ENCODE measurements at places on chromosomes 4 and X.

GRCh38 chrX:132270699-132271098 is 51.5 kb upstream of the RAP2C start:
- no peak for DNase-seq

GRCh38 chrX:103918571-103919269 is 43.7 kb upstream of the TMSB15B start:
- peak; percentile 47 for DNase-seq

DNA sequence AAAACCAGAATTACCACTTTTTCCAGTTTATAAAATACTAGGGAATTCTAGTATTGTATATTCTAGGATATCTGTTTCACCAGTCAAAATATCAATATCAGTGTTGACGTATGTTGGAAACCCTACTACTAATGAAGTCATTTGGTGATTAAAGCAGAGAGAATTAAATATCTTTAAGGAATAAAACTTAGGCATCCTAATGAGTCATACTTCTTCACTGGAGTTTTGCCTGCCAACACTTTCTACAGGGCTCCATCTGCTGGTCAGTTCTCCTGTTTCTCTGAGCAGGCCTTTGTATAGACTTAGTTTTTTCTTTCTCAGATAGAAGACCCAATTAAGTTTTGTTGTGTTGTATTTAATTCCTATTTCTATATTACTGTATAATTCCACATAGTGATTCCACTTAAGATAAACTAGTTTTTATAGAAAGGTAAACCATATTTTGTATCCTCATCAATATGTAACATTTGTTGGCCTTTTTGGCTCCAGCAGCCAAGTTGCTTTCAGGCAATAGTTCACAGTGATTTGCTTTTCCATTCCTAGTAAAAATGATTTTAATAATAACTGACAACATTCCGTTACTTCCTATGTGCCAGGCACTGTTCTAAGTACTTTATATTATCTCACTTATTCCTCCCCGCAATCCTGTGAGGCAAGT is 3.5 kb downstream of the AP1AR start:
- peak; percentile 38 for DNase-seq

GRCh38 chr4:6087669-6088341 is 69.6 kb upstream of the C4orf50 start:
- no peak for DNase-seq

DNA sequence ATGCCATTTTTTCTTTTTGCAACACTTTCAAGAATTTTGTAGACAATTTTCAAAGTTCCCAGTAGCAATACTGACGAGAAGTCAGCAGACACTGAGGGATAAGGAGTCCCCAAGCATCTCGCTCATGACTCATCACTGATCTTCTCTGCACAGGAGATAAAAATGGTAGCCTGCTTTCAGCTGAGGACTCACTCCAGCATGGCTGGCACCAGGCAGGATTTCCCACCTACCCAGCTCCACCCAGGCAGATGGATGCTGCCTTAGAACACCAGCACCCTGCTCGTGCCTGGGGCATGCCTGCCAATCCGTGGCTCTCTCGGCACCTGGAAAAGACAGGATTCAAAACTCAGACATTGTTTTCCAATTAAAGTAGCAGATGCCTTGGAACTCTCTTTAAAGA is 24.9 kb downstream of the JAKMIP1 start:
- DNase-seq, result no peak

GRCh38 chr4:106049490-106049889 is 154.2 kb downstream of the NPNT start:
- DNase-seq, result no peak

GRCh38 chrX:58025979-58026378 is 115.7 kb upstream of the ZXDA start:
- DNase-seq, result peak; percentile 13

GRCh38 chrX:47746446-47746845 is 87.5 kb upstream of the UXT start:
- no peak for DNase-seq

DNA sequence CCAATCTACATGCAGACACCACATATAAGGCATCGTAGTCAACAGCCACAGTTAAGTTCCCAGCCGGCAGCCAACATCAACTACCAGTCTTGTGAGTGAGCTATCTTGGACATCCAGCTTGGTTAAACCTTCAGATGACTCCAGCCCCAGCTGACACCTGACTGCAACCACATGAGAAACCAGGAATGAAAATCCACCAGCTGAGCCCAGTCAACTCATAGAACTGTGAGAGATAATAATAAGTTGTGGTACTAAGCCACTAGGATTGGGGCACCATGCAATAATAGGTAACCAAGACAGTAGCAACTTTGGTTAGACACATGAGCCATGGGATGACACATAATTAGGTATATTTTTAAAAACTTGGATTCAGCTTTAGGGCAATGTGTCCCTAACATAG is 188.1 kb upstream of the BCOR start:
- no peak for DNase-seq

DNA sequence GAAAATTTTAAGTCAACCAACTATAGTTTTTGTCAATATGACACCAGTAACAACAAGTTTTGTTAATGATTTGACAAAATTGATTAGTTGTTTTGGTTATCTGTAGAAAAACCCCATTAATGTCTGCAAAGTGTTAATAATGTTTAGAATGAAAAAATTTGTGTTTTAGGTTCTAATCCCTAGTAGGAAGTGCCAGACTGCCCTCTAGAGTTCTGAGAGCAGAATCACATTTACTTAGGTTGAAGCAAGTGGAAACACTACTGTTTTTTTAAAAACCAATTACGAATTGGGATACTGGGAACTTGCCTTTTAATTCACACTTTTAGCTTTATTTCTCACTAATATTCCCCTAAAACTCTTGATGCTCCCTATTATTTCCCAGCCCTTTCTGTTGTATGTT is 101.1 kb upstream of the CYLC1 start:
- DNase-seq, result no peak

DNA sequence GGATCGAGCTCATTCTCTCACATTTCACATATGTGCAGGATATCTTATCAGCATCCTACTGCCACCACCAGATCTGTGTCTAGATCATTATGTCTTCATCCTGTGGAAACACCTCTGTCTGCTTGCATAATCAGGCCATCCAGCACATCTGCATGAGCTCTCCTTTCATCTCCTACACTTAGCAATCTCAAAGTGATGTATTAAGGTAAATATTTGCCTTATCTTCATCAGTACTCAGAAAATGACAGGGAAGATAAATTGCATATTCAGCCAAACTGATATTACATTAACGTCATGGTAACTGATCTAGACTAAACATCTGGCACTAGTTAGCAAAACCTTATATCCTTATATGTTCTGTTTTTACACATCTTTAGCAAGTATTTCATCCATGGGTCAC is 207.3 kb upstream of the PABPC4L start:
- DNase-seq, result no peak

DNA sequence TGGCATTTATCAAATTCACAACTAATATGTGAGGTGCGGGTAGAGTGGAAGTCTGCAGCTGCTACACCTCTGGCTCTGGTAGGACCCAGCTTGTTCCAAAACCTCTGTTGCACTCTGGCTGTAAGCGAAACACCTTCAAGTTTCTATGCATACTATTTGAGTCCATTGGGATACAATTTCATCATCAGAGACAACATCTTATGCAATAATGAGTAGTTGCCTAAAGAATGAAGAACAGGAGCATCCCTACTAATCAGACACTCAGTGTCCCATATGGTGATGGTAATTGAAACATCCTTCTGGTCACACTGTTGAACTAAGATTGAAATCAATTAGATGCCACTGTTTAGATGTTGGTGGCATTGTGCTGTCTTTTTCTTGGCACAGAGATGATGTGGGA is 178.4 kb downstream of the MGST2 start:
- no peak for DNase-seq

DNA sequence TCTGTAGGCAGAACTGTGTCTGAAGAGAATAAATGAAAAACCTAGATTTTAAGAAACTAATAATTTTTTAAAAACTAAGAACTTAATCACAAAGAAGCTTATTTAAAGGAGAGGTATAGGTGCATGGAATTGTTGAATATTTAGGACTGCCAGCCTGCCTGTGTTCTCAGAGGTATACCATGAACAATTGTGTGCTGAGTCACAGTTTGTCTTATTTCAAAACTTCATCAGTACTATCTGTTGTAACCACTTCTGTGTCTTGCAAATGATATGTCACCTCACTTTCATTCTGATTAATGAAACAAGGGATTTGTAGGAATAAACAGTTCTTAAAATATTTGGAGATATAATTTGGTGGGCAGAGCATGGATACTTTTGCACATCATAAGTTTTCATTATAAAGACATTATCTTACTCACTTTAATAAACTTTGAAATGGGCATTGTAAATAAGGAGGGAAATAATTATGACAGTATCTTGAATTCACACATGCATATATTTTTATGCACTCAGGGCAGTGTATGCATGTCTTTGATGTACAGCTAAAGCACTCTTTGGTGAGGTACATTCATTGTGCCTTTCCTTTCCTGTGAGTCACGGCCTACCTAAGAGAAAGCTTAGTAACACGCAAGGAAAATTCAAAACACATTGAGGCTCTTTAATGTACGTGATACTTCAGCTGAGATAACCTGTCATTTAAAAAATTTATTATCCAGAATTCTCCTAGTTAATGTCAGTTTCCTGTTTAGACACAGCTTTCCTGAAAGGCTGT is 31.7 kb downstream of the STOX2 start:
- no peak for DNase-seq

- DNase-seq, result no peak
Measured at GRCh38 chr4:39415678-39416283, 9.1 kb downstream of the KLB start.

DNA sequence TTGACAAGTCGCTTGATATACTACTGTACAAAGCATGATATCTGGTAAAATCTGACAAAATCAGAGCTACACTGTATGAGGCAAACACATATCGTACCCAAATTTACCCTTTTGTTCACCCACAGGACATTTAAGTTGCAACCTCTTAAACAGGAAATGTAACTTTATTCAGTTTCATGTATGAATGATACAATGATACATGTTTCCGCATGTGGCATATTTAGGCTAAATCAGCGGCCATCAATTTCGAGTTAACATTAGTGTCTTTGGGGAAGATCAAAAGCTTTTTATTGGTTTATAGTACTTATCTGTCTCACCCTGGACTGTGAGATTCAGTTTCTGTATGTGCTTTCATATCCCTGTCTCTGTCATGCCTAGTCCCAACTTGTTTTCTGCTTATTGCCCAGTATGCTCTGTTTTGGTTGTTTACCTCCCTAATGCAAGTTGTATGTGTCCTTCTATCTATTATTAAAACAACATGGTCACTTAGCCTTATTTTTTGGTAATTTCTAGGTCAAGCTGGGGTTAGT is 97.3 kb upstream of the HPRT1 start:
- no peak for DNase-seq

DNA sequence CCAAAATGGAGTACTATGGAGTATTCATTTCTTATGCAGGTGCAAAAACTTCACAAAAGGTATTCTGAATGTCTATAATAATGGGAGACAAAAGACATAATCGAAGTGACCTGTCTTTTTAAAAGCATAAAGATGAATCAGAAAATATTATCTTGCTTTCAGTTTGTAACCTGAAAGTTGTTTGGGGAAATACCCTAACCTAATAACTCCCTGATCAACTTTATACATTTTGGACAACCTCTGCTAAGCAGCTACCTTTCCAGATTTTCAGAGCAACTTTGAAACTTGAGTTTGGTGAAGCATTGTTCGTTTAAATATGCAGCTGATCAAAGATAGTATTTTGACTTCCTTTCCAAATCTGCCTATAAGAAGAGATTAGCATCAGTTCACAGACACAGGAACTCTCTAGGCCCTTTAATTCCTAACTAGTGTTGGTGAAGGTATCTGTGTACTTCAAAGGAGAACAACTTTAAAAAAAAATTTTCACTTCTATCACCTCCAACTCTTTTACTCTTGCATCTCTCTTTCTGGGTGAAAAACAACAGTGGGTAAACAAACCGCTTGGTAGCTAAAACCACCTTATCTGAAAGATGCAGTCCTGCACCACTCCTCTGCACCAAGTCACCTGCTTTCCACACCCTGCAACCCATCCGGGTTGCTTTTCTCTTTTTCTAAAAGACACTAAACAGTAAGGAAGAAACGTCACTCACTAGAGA is 26.5 kb downstream of the CD40LG start:
- no peak for DNase-seq

GRCh38 chrX:155263854-155264628 is at the start of gene RAB39B:
Gene RAB39B (minus strand): TSS chrX:155264491. CDS start chrX:155264288, 203 bp downstream.
- DNase-seq, result peak; percentile 51

DNA sequence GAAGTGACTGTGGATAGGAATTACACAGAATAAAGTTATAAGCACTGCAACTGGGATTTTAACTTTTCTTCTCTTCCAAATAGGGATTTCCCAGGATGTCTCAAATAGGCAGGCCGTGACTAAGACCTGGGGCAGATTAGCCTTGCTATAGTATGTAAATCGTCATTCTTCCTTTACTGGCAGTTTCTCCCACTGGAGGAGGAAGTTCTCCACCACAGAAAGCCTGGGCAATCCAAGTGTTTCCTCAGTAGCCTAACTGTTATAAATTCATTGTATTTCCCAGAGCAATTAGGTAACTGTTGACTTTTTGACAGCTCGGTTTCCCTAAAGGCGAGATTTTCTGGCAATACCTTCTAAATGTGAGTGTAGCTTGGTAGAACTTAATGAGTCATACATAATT is at the start of gene TNIP3:
TNIP3 (minus strand) TSS at position 31 of the 400 bp plus-strand sequence. CDS start 196 bp downstream, outside the sequence.
- DNase-seq, result no peak

- DNase-seq, result no peak
Measured at GRCh38 chr4:184762100-184762499, 28.2 kb upstream of the CENPU start.

- no peak for DNase-seq
Measured at GRCh38 chr4:11038926-11039325, 354.4 kb upstream of the CLNK start.

DNA sequence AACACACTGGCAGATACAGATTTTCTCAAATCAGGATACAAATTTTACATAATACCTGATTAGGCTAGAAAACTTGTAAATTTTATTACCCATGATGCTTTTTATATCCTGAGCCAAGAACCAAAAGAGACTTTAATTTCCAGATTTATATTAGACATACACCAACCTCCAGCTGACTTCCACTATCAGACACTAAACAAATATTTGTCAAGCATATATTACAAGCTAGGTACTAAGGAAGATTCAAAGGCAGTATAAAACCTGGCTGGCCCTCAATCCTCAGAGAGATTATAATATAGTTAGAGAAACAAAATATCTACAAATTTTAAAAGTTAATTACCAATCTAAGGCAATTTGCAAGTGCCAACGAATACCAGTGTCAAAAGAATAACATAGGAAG is 357.8 kb upstream of the F9 start:
- no peak for DNase-seq

DNA sequence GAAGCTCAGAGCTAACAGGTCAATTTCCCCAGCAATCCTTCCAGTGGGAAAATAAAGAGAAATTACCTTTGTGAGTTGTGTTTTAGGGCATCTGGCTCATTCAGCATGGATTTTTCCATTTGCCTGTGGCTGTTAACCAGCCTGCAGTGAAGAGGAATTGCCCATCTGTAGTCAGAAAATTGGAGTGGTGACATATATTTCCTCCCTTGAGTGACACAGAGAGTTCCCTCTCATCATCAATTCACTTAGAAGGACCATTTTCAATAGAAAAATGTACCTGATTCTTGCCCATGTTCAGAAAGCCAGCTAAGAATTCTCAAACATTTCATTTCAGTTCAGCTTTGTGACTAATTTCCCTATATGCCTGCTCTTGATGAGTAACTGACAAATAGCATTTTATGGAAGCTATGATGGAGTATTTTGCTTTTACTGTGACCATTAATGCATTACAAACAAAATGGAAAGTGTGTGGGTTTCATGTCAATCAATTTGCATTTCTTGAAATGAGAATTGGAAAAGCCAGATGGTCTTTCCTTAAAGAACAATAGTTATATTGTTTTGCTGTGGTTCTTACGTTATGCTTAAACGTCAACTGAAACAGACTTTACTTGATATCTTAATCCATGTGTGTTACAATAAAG is 155.8 kb downstream of the NWD2 start:
- DNase-seq, result no peak

- no peak for DNase-seq
Measured at GRCh38 chr4:150379454-150379853, 202.5 kb upstream of the MAB21L2 start.
